ENCODE measurements at places on chromosomes 2 and 18.

DNA sequence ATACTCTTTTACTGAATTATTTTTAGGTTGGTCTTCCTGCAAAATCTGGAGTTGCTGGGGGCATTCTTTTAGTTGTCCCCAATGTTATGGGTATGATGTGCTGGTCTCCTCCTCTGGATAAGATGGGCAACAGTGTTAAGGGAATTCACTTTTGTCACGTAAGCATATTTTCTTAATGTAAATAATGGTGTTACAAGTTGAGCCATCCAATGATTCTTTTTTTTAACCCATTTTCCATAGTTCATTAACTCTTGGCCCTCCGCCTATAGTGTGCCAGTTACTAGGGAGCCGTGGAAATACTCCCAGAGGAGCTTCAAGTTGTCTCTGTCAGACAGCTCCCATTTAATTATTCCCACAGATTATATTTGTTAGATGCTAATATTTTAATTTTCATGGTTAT is 49.8 kb downstream of the GLS start:
- no peak for DNase-seq

DNA sequence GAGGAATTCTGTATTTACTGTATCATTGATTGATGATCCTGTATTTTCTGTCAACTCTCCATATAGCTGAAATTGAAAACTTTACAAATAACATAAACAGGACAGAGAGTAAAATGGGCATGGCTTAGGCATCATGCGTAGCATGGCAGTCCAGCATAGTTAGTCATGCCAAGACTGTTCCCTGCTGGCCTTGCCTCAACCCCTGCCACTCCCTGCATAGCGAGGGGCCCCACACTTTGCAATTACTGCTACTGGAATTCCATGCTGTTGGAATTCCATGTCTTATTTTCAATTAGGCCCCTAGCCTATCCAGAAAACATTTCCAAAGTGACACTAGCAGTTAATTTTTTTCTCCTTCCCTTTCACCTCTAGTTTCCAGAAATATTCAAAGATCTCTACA is 15.1 kb upstream of the SOX11 start:
- DNase-seq, result no peak

DNA sequence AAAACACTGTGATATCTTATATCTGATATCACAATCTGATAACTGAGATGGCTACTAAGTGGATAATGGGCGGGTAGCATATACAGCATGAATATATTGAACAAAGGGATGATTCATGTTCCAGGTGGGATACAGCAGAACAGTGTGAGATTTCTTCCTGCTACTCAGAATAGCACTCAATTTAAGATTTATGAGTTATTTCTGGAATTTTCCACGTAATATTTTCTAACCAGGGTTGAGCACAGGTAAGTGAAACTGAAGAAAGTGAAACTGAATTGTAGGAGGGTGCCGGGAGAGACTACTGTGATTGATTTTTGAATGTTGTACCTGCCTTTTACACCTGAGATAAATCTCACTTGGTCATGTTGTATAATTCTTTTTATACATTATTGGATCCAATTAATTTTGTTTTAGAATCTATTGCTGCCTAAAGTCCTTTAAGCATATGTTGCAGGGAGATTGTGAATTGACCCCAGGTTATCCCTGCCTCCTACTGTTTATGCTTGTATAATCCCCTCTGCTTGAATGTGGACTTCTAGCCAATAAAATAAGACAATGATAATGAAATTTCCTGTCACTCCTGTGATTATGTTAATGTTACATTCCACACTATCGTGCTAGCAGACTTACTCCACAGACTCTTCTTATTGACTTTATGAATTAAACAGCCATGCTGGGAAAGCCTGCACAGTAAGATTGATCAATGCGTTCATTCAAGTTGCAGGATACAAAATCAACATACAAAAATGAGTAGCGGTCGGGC is 67.6 kb upstream of the RBBP8 start:
- DNase-seq, result no peak

GRCh38 chr2:215887303-215887702 is 126.0 kb downstream of the MREG start:
- no peak for DNase-seq

DNA sequence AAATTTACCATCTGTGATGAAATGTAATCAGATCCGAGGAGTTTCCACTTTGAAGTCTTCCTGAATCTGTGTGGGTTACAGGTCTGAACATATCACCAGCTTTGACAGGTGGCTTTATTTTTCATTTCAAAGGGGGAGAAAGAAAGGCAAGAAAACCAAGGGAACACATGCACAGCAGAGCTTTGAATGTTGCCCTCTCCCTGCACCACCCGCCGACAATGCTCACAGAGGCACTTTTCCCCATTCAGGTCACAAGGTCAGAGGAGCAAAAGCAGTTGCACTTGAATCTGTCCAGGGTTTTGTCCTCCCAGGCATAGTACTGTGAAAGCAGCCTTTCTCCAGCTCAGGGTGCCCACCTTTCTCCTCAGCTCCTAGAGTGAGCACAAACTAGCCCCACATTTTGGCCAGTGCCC is 130.2 kb downstream of the OSR1 start:
- no peak for DNase-seq
